ENCODE measurements at places on chromosomes 1 and 21.
A peak's percentile ranks its signal among the peaks of the same experiment; 100 is the strongest.

GRCh38 chr1:114668784-114669561 lies 876 bp downstream of the DENND2C start:
- no peak for DNase-seq

- no peak for DNase-seq
Measured at GRCh38 chr1:119101563-119101962, 38.9 kb downstream of the WARS2 start.

GRCh38 chr1:93723733-93724270 lies 42.2 kb upstream of the BCAR3 start:
- DNase-seq = no peak

DNA sequence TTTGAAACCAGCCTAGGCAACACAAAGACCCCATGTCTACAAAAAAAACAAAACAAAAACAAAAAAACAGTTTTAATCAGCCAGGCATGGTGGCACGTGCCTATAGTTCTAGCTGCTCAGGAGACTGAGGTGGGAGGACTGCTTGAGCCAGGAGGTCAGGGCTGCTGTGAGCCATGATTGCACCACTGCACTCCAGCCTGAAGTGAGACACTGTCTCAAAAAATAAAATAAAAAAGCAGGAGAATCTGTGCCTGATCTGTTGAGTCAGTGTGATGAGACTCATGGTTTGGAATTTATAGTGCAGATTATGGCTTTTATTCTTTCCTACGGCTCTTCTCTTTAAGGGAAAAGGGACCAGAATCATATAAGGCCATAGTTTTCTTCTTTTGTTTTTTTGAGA lies 16.5 kb downstream of the TRIT1 start:
- no peak for DNase-seq

GRCh38 chr21:43652616-43653015 lies 6.7 kb downstream of the HSF2BP start:
- no peak for DNase-seq

- no peak for DNase-seq
Measured at GRCh38 chr1:242043165-242043564, 44.3 kb upstream of the MAP1LC3C start.

DNA sequence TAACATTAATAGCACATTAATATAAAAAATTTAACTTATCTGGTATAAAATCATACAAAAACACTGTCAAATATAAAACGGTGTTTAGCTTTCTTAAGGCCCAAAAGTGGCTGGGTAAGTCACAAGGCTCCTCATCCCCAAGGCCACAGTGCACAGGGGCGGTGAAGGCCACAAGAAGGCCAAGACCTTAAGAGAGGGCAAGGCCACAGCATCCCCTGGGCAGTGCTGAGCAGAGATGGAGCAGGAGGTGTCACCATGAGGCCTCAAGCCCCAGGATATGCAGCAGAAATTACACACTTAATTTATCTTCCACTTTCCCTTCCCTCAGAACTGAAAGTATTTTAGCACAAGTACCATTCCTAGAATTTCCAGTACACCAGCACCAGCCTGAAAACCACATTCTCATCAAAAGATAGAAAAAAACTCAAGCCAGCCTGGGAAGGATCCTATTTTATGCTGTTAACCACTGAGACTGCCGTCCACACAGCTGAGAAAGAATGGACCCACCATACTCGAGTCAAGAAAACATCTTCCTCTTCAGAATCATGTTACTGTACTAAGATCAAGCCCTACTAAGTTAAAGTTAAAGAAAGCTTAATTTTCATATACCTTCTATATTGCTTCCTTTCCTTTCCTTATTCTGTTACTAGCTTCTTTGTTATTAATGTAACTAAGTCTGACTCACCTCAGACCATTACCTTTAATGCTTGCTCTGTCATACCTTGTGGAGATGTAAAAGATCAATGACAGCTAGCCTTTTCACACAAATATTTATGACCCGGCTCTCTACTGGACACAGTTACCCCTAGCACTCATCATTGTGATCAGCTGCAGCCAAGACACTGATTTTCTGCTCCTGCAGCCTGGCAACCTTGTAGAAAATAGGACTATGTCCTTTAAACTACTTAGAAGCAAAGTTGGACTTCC lies 26.4 kb upstream of the FMO1 start:
- no peak for DNase-seq

DNA sequence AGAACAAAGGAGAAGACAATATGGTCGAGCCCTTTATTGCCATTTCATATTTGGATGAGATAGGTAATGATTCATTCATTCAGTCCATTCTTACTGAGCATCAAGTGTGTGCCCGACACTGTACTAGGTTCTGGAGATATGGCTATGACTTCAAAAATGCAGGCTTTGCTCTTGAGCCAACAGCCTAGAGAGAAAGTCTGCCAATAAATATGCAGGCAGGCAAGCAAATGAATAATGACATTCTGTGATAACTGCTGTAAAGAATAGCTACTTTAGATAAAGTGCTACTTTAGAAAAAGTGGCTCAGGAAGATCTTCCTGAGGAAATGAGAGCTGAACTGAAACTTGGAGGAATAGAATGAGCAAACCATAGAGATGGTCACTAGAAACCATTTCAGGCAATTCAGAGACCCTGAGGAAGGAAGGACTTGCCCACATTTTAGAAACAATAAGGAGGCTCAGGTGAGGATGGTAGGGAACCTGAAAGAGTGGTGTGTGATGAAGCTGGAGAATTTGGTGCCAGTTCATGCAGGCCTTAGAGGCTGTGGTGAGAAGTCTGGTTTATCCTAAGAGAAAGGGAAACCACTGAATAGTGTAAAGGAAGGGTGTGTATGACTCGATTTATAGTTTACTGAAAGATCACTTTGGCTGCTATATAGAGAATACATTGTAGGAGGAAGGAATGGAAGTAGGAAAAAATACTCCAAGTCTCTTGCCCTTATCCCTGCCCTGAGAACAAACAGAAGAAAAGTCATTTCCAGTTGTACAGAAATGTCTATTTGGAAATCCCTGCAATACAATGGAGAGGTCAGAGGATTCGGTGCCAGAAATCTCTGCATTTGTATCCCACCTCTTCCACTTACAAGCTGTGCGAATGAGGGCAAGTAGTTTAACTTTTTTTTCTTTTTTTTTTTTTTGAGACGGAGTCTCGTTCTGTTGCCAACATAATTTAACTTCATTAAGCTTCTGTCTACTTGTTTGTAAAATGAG lies 167.9 kb downstream of the VPS13D start:
- no peak for DNase-seq

GRCh38 chr21:27189870-27190269 lies 223.0 kb upstream of the ADAMTS5 start:
- no peak for DNase-seq

- DNase-seq = no peak
Measured at GRCh38 chr1:175054736-175055135, 12.9 kb upstream of the TNN start.

- DNase-seq = no peak
Measured at GRCh38 chr1:185701650-185702049, 32.5 kb upstream of the HMCN1 start.

- DNase-seq = no peak
Measured at GRCh38 chr1:227880342-227880924, 65.0 kb downstream of the PRSS38 start.

DNA sequence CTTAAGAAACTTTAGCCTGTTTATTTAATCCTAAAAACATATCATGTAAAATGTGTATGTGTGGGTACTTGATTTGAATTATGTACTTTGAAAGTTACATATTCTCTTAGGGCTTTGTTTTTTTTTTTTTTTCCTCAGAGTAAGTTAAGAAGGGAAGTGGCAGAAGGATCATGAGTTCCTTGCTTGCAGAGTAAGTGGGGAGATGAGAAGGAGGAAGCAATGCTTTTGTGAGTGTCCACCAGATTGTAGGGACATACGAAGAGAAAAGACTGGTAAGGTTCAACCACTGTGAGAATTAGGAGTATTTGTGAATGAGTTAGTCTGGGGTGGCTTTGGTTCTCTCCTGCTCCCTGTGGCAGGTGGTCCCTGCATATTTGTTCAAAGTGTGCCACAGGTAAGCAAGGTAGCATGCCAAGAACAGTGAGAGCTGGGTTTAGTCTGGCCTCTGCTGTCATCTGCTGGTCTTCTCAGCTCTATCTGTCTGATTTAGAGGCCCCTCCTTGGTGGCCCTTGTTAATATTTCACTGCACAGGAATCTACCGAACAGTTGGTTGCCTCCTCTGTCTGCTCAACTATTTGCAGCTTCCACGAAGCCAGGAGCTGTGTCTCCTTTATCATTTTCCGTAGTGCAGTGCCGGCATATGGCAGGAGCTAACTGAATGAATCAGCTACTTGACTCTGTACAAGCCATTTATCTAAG lies 9.5 kb downstream of the DNM3 start:
- no peak for DNase-seq

- DNase-seq = no peak
Measured at GRCh38 chr1:89966656-89967055, 28.3 kb upstream of the ZNF326 start.

- no peak for DNase-seq
Measured at GRCh38 chr21:27649323-27649722, 682.4 kb upstream of the ADAMTS5 start.

- peak; percentile 50 for DNase-seq
Measured at GRCh38 chr1:117128323-117129079, 7.0 kb upstream of the TRIM45 start.

DNA sequence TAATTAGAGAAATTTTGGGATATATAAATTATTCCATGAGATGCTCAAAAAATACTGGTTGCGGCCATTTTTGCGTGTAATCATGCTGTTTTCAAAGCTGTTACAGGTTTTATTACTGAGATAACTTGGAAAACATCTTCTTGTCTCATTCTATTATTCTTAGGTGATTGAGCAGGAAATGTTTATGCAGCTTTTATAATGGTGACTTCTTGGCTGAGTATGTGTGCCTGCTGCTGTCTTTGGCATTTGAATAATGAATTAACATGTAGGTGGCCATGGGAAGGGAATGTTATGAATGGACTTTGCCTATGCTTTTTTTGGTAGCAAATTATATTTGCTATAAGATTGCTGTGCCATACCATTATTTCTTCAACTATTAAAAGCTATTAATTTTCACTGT lies 52.5 kb downstream of the RASAL2 start:
- DNase-seq = no peak

GRCh38 chr1:225771661-225772322 lies 5.8 kb upstream of the SRP9 start:
- DNase-seq = no peak

- DNase-seq = no peak
Measured at GRCh38 chr1:201543871-201544642, 5.1 kb downstream of the NAV1 start.

- DNase-seq = no peak
Measured at GRCh38 chr1:227782226-227782625, 33.2 kb upstream of the PRSS38 start.

GRCh38 chr1:184634296-184634695 lies 120.4 kb downstream of the EDEM3 start:
- no peak for DNase-seq

- no peak for DNase-seq
Measured at GRCh38 chr1:25794325-25794724, 5.7 kb upstream of the SELENON start.

- no peak for DNase-seq
Measured at GRCh38 chr21:34779860-34780259, 111.1 kb downstream of the CLIC6 start.

DNA sequence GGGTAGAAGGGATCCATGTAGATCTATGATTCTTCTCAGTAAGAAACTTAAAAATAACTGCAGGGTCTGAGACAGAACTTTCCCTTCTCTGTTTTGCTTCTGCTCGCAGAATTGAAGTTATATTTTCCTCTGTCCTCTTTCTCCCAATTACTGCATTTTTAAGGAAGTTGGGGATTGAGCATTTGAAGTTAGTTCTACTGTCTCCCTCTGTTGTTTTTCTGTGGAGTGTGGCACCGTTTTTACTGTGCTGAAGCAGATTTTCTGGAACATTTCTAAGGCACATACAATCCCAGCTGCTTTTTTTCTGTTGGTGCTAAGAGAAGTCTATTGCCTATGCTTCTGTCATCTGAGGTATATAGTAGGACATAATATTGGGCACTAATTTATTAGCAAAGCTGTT lies 43.3 kb downstream of the RASAL2 start:
- no peak for DNase-seq

- DNase-seq = no peak
Measured at GRCh38 chr1:149915429-149916192, 2.0 kb downstream of the SV2A start.

DNA sequence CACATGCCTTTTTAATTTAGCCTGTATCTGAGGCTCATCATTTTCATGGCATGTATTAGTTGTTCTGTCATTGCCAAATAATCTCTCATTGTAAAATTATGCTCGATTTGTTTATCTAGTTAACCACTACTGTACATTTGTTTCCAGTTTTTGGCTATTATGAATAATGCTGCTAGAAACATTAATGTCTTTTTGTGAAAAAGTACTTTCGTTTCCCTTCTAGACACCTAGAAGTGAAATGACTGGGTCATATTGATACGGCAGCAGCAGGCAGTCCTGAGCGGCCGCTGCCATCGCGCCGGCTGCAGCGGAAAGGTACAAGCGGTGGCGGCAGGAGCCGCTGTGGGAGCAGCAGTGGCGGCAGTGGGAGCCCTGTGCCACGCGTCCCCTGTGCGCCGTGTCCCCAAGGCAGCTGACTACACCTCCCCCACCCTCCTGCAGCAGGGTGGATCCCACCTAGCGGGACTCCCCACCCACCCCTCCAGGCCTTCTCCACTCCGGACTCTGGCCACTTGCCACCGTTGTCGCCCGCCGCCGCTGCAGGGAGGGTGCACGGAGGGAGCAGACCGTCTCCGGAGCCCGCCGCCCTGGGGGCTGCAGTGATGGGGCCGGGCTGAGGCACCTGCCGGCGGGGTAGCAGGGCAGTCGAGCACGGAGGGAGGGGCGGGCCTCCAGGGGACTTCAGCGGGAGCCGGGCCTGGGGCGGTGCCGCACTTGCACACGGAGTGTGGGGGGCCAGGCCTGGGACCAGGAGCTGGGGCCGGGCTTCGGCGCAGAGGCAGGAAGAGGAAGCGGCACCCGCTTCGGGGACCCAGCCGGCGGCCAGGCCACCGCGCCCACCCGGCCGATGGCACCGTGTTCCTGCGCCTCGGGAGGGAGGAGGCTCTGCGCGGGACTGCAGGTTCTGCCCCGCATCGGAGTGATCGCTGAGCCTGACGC lies 66.8 kb upstream of the RGS7 start:
- no peak for DNase-seq

- DNase-seq = no peak
Measured at GRCh38 chr1:34926894-34927293, 2.6 kb downstream of the DLGAP3 start.

Measured in CD4-positive, alpha-beta T cell treated with Interleukin-17A for 1 hour (primary cell).